Stimulated activated CD4-positive, alpha-beta T cell treated with anti-CD3 and anti-CD28 coated beads, TNF-alpha, amount 100 ng/mL, for 48 hours (primary cell): ENCODE measurements at places on chromosomes 1 and 21.

GRCh38 chr1:36557041-36558000 lies 74.6 kb upstream of the CSF3R start:
- DNase-seq, result no peak

GRCh38 chr21:34846601-34847112 lies 177.9 kb downstream of the CLIC6 start:
- no peak for DNase-seq

DNA sequence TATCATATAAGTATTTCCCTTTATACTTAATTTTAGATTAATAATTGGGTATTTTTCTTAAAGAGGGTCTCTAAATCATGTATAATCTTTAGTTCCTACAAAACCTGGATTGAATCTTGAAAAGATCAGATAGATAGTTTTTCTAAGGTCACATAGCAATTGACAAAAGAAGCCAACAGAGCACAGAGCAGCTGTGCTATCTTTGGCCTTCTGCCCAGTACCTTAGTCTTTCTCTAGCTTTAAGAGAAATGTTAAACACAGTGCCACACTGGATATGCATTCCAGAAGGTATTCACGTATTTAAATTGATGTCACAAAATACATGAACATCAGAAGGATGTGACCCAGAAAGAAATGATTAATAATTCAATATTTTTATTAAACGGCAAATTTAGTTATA lies 86.8 kb downstream of the C21orf91 start:
- no peak for DNase-seq

- no peak for DNase-seq
Measured at GRCh38 chr1:32470431-32470830, 5.6 kb downstream of the ZBTB8B start.

DNA sequence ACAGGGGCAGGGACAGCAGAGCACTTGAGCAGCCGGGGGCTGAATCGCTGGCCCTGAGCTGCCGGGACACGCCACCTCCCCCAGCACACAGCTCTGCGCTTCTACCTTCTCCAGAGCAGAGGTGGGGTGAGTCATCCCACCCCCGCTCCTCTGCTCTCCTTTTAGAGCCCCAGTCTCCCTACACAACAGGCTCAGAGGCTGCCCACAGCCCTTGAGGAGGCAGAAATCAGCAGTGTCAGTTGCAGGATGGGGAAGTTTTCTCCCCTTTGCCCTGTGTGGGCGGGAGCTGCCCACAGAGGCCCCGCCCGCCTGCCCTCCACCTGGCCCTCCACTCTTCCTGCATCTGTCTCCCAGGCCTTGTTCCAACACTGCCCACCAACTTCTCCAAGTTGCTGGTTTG lies 94.6 kb downstream of the STUM start:
- peak; percentile 51 for DNase-seq

DNA sequence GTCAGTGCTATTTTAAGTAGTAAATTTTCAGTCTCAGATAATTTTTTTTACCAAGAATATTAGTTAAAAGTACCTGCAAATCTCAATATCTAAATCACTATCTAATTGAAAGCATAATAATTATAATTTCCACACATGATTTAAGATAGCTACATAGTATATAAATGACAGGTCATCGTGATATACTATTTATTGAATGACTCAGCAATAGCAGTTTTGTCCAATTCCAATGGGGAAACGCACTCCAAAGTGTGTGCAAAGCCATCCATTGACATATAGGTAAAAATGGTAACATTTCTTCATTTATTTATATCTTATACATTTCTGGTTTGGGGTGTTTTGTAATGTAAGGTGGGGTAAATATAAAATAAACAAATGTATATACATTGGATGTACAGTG lies 19.5 kb downstream of the ADGRL4 start:
- DNase-seq, result no peak

GRCh38 chr1:151485685-151486255 lies 25.4 kb upstream of the CGN start:
- DNase-seq, result no peak

DNA sequence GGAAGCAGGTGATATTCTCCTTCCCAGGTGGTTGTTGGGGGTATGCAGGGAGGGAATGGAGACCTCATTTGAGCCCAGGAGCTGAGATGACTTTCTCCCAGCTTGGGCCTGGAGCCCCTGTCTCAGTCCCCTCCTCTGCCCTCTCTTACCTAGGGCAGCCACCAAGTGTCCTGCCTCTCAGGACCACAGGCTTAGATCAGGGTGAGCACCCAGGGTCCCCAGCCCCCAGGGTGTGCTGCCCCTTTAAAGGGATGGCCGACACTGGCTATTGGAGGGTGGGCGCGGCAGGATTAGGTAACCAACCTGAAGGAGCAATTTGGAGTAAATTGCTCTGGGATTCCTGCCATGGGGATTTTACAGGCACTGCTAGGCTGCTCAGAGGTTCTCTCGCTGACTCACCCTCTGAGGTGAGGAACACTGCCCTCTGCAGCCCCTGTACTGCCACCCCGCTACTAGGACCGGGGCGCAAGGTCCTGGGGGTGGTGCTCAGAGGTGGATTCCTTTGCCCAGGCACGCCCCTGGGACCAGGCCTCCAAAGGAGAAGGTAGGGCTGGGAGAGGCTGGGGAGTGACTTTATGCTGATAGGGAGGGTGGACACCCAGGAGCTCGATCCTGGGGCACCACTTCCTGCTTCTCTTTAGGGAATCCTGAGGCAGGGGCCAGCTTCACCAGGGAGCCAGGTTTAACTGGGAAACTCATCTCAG lies 1.5 kb downstream of the RPS6KA1 start:
- no peak for DNase-seq

- DNase-seq, result no peak
Measured at GRCh38 chr1:176976225-176976624, 188.3 kb downstream of the ASTN1 start.

DNA sequence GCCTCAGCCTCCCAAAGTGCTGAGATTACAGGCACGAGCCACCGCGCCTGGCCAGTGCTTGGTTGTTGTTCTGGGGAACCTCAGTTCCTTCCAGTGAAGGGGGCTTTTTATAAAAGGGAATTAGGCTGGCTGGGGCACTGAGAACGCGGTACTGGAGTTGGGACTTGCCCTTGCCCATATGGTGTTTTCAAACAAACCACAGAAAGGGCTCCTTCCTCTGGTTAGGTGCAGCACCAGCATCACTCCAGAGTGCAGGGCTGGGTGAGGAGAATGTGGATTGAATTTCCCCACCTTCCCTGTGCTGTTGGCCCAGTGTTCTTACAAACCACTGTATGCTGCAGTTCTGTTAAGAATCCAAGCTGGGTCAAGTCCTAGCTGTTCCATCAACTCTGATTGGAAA lies 5.3 kb downstream of the MAN1C1 start:
- no peak for DNase-seq

DNA sequence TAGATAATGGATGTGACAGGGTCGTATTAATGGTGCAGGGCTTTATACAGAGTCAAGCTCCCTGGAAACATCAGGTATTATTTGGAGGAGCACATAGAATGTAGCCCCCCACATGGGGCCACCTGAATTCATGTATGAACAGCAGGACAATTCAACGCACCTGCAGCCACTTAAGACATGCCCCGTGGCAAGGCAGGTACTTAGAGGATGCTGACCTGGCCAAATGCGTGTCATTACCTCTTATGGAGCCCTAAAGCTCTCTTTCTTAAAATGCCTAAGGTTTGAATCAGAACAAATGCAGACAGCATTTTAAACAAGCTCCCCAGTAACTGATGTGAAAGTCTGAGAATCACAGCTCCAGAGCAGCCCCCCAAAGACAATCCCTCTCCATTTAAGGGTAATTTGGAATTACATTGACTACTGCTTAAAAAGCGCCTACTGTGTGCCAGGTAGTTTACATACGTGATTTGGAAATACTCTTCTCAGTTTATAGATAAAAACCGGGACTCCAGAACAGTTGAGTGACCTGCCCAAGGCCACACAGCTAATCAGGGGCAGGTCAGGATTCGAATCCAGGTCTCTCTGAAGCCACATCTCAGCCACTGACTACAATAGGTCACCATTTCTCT lies 71.0 kb upstream of the KLHDC7A start:
- DNase-seq, result no peak

GRCh38 chr1:76374086-76374485 lies 299.5 kb downstream of the ST6GALNAC3 start:
- DNase-seq, result no peak

- no peak for DNase-seq
Measured at GRCh38 chr21:31326522-31327242, 17.4 kb downstream of the TIAM1 start.

- DNase-seq, result no peak
Measured at GRCh38 chr1:114821978-114822377, 32.7 kb upstream of the SYCP1 start.

GRCh38 chr1:201191653-201192260 lies 1.1 kb downstream of the IGFN1 start:
- DNase-seq, result peak; percentile 24

GRCh38 chr1:210104103-210104502 lies 128.5 kb upstream of the SERTAD4 start:
- no peak for DNase-seq
